Panc1 (cell line): ENCODE measurements at places on chromosomes 16 and 17.

GRCh38 chr17:66214884-66215528 lies 14.2 kb downstream of the APOH start:
- no peak for DNase-seq

DNA sequence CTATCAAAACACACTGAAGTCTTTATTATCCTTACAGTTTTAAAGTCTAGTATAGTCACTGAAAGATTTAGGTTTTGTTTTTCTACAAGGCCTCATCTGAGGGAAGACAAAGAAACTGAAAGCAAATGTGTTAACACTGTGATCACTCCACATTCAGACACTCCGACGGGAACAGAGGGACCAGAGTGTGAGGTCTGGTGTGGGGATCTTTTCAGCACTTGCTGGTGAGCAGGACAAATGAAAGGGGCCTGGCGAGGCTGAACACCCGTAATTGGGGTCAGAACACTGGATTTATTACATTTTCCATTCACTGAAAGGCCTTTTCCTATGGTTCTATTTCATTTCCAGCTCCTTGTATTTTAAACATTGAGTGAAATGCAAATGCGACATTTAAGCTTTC lies 910.5 kb downstream of the CDH11 start:
- DNase-seq = no peak

GRCh38 chr16:24689128-24689527 lies 40.3 kb upstream of the TNRC6A start:
- no peak for DNase-seq

DNA sequence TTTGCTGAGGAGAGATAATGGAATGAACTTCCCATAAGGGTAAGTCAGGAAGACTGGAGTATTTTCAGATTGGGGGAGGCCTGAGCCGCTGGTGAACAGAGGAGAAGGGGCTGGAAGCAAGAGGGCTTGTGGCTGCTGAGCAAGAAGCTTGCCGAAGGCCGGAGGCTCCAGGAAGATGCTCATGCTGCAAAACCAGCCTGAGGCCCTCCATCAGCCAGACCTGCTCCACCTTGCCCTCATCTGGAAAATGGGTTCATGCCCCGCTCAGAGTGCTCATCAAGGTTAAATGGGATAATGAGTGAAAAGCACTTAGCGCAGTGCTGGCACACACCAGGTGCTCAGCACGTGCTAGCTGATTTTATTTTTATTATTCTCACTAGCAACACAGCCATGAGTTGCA lies 5.5 kb upstream of the ASGR1 start:
- DNase-seq = no peak

DNA sequence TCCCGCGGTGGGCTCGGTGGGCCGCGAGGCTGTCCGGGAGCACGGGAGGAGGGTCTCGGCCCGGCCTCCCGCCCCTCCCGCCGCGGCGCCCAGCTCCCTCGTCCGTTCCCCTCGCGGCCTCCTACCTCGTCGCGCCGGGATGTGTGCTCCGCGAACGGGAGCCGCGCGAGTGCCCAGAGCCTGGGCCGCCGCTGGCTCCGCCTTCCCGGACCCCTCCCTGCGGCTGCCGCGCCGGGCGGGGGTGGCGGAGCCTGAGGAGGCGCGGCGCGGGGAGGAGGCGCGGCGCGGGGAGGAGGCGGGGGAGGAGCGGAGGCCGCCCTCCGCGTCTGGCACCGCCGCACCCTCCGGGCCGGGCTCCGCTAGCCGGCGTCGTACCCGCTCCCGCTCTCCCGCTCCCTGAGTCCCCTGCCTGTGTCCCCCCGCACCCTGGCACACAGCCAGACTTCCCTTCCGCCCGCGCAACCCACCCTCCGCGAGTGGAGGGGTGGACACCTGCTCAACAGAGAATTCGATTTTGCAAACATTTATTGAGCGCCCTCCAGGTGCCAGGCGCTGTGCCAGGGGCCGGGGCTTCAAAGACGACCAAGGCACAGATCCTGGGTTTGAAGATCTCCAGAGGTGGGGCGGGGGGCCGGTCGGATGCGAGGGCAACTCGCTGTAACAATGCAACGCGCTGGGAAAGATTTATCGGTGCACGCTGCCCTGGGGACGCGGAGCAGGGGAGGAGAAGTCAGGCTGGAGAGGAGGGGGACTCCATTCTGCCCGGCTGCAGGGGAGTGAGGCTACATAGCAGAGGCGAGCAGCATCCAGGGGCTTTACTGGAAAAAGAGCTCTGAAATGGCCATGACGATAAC lies at the start of gene MPP3:
MPP3 (minus strand) TSS at position 171 of the 854 bp plus-strand sequence. CDS start 1,240 bp downstream, outside the sequence.
- DNase-seq = no peak
